Activated naive CD4-positive, alpha-beta T cell treated with anti-CD3 and anti-CD28 coated beads, Interleukin-2, amount 10 ng/mL, durations not matched to agents 7 days and 5 days (primary cell): ENCODE measurements at places on chromosomes 2 and 18.

- DNase-seq, result no peak
Measured at GRCh38 chr18:41873730-41874129, 81.3 kb upstream of the PIK3C3 start.

GRCh38 chr2:119574108-119574815 lies 30.0 kb downstream of the CFAP221 start:
- DNase-seq, result no peak

DNA sequence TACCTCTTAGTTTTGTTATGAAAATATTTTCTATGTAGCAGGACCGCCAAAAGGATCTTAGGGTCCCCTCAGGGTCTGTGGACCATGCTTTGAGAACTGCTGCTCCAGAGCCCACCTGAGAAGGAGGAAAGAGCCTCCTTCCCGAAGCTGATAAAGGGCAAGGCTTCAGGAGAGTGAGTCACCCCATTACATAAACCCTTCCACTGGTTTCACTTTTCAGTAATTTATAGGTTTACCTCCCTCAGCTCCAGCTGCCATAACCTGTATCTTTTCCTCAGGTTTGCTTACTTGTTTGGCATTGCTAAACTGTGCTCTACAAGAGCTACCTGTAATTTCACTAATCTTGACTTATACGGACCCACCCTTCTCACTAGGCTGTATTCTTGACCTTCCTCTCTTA lies 6.6 kb downstream of the TTLL4 start:
- no peak for DNase-seq

DNA sequence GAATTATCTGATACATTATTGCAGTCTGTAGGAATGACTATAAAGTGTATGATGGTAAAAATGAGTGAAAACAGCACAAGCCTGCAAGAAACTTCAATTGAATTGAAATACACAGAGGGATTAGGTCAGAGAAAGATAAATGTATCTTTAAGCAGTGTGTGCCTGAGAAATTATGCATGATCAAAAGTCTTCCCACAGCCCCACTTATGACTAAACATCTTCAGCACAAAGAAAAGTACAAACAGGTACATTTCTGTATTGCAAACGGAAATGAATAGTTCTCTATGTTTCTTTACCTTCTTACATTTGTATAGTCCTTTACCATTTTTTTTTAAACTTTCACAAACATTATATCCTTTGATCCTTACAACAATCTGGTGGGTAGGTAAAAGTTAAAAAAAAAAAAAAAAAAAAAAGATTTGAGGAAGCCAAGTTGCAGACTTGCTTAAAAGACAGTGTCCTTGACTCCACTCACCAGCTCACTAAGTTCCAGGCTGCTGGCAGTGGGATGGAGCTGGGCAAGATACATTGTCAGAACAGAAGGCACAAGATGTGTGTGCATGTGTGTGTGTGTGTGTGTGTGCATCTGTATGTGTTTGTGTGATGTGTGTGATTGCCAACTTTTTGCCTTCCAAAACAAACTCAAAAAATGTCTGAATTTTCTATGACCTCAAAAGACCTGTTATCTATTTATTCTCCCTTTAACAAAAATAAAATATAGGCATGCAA lies 423.7 kb upstream of the ACVR2A start:
- DNase-seq, result no peak

- DNase-seq, result no peak
Measured at GRCh38 chr2:28580078-28580477, 84.2 kb downstream of the PLB1 start.

GRCh38 chr2:232398293-232399034 lies 8.2 kb upstream of the ALPG start:
- no peak for DNase-seq

GRCh38 chr2:241563981-241564595 lies 5.5 kb downstream of the BOK start:
- no peak for DNase-seq

DNA sequence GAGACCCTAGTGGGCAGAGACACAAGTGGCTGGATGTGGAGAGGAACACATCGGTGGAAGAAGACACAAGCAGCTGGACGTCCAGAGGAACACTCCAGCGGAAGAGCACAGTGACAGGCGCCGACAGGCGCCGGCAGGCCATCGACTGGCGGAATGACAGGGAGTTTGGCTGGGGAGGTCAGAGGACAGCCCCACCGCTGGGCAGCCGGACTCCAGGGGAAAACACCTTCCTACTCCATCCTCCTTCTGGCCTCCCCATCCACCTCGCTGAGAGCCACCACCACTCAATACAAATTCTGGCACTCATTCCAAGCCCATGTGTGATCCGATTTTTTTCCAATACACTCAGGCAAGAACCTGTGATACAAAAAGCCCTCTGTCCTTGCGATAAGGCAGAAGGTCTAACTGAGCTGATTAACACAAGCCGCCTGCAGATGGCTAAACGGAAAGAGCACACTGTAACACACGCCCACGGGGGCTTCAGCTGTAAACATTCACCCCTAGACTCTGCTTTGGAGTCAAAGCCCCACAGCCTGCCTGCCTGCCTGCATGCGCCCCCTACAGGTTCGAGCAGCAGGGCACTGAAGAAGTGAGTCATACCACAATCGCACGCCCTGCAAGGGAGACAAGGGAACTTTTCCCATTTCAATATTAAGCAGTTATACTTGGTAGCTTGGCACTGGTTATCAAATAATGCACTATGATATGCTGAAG lies 50.2 kb upstream of the LRP1B start:
- no peak for DNase-seq

DNA sequence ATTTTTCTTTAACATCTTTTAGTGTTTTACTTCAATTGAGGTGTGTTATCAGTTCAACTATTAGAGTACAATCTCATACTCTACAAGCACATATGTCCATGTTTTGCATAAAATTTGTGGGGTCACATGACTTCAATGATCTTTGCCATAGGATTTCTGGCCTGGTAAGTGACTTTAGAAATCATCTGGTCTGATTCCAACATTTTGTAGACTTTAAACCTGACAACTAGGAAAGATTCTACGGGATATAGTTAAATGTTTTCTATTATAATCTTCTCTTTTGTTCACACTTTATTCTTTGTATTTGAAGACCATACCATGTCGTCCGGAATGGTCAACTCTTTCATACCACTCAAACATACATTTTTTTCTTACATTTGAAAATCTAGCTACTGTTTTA lies 62.0 kb upstream of the NEUROD1 start:
- DNase-seq, result no peak

DNA sequence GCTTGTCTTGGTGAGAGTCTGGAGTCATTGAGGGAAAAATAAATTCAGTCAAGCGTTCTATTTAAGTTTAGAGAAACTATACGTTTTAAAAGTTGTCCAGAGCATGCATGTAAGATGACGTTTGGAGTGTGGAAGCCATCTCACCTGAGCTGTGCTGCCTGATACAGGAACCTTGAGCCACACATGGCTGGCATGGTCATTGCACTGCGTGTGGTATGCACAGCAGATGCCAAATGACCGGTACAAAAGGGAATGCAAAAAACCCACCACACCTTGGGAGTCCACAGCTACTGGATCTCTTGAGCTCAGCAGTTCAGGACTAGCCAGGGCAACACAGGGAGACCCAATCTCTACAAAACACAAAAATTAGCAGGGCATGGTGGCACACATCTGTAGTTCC lies 4.3 kb downstream of the MZT2B start:
- DNase-seq, result no peak

DNA sequence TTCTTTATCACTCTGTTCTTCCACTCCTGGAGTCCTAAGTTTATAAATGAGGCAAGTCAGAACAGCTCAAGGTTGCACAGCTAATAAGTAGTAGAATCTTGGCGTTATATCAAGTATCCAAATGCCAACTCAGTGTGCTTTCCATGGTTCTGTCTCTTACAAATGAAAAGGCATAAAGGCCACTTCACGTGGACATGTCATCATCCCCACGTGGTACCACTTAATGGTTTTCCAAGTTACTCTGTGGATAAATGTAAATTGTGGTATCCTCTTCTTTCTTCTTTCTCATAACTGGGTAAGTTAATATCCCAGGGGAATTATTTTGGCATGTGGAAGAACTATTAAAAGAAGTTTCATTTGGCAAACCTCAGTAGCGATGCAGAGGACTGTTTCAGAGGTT lies 131.5 kb upstream of the L3MBTL4 start:
- DNase-seq, result no peak

- no peak for DNase-seq
Measured at GRCh38 chr2:175966839-175967238, 35.2 kb downstream of the LNPK start.

DNA sequence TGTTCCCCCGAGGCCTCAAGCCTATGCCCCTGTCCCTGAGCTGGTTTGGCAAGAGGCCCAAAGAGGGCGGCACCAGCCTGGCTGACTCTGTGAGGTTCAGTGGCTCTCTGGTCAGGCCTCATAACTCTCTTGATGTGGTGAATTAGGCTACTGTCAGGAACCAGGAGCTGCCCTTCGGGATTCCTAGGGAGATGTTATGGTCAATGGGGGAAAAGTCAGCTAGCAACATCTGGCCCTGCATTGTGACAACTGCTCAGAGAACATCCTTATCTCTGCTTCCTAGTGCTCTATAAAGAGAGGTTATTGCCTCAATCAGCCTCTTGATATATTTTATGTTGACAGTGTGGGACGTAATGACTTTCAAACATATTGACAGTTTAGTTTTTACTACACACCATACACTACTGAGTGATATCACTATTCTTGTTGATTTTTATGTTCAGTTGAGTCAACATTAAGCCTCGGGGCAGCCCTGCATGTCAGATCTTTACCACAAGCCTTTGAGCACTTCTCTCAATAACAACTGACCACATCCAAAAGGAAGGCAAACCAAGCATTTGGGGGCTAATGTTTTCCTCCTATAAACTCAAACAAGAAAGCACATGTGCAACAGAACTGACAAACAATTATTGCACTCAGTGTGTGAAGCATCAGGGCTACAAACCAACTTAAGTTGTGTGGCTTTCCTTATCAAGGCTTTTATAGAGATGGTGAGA lies 448.3 kb upstream of the SLC14A2 start:
- DNase-seq, result no peak

GRCh38 chr2:102522890-102523289 lies 49.9 kb downstream of the SLC9A4 start:
- no peak for DNase-seq

DNA sequence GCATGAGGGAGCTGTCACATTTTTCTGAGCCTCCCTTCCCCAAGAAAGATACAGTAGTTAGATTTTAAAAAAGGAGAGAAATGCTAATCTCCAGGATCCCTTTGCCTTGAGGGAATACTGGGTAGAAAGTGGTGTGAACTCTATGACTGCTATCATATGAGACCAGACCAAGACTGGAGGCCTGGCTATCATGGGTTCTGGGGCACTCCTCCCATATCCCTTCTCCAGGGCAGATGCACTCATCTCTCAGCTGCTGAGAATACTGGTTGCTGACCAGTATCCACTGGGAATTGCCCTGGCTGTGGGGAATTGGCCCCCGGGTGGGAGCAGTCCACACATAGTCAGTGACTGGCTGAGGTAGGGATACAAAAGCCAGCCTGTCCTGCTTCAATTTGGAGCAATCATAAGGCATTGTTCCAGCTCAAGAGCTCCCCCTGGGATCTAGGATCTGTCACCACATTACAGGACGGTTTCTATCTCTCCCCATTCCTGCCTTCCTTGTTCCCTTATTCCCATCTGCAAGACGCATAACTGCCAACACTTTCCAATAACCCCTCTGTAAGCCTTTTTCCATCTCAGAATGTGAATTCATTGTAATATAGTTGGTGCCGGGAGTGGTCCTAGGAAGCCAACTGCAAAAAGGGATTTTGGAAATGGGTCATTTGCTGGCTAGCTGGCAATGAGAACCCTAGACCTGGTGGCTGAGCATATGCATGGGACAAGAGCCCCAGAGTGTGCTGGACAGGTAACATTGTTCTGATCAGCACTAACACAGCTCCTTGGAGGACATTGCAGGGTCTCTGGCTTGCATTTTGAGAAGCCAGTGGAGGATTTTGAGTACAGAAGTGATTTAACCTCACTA lies 35.4 kb upstream of the REEP1 start:
- DNase-seq, result no peak

DNA sequence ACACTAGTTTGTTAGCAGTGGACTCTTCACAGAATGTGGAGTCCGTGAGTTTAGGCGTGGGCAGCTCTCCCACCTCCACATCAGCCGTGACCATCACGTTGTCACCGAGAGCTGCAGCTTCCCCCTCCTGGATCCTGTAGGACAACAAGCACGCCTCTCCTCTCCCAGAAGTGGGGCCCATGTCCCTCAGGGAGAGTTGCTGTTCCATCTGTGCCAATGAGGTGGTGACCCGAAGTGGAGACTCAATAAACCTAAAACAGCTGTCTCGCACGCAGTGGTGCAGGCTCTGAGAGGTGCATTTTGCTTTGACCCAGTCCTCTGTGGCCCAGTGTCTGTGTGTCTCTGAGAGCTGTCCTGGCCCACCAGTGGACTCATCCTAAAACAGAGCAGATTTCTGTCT lies 456.5 kb upstream of the SOX11 start:
- no peak for DNase-seq

- no peak for DNase-seq
Measured at GRCh38 chr18:51107082-51107481, 77.1 kb downstream of the SMAD4 start.

GRCh38 chr2:110804915-110805314 lies 72.5 kb downstream of the ACOXL start:
- no peak for DNase-seq

DNA sequence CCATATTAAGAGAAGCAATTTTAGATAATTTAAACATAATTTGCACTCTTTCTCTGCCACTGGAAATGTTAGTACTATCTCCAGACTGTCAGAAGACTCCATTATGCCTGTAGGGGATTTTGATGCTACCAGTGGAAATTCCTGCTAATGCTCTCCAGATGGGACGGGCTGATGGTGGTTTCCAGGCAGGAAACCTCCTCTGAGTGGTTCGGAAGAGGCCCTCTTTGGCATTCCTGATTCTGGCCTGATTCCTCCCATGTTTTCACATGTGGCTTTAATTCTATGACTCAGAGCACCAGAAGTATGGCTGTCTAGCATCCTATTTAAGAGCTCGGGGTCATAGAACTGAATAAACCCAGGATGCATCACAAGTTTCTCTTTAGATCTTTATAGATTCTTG lies 70.9 kb upstream of the ST6GAL2 start:
- no peak for DNase-seq

- no peak for DNase-seq
Measured at GRCh38 chr2:81523344-81523743, 1218.8 kb upstream of the LRRTM1 start.

DNA sequence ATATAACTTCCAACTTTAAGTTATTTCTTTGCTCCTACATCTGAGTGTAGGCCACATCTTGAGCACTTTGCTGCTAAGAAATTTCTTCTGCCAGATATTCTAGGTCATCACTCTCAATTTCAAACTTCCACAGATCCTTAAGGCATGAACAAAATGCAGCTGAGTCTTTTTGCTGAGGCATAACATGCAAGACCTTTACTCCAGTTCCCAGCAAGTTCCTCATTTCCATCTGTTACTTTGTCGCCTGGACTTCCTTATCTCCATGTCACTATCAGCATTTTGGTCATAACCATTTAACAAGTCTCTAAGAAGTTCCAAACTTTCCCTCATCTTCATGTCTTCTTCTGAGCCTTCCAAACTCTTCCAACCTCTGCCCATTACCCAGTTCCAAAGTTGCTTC lies 1077.3 kb upstream of the TMEFF2 start:
- no peak for DNase-seq

- peak; percentile 36 for DNase-seq
Measured at GRCh38 chr18:48030616-48031480, 100.4 kb upstream of the SMAD2 start.
